Sigmoid colon (tissue), 7 donors: ENCODE measurements at places on chromosomes 11 and 22. TPM values are rescaled to one million over a fixed set of nuclear protein-coding genes. Genes with fewer than 3 reads are reported as not detected.

DNA sequence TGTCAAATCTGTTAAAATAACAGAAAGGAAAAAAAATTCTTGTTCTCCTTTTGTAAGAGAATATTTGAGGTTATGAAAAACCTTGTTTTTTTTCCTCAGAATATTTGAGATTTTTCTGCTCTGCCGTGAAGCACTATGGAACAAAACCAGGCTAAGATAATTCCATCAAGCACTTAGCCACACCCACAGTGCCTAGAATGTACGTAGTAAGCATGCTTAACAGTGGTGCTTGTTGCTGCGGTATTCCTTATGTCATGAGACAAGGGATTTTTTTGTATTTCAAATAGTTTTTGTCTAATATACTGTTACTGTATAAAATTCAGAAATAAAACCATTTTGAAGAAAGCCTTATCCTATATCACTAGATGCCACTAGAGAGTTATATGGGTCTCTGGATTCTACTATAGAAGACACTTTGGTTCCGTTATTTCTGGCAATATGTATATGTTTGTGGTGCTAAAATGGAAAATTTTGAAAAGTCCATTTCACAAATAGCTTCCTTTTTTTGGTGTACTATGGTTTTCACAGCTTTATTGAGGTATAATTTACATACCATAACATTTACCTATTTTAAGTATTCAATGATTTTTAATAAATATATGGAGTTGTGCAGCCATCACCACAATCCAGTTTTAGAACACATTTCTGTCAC is 23.7 kb downstream of the PDHX start:
- no peak for DNase-seq

GRCh38 chr11:2298795-2299761 is 2.6 kb downstream of the C11orf21 start:
- no peak for DNase-seq

DNA sequence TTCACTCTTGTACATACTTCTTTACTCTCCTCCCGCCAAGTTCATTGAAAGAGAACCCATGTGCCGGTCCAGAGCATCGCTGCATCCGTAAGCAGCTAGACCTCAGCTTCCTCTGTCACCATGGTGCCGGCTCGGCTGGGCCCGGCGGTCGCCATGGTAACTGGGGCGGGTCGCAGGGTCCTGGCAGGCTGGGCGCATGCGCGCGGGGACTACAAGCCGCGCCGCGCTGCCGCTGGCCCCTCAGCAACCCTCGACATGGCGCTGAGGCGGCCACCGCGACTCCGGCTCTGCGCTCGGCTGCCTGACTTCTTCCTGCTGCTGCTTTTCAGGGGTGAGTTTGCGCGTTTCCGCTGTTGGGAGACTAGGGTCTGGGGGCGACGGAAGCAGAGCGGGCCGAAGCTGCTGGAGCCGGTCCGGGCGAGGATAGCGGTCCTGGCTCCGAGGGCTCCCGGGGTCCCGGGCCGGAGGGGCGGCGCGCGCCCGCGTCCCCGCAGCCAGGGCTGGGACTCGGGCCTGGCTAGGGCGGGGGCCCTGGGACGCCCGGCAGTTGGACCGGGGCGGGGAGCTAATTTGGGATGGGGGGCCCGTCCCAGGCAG is at the start of gene JAM3:
JAM3 (plus strand) TSS at position 244 of the 597 bp plus-strand sequence; CDS start at position 256, 12 bp downstream.
- DNase-seq = peak; percentile 97

DNA sequence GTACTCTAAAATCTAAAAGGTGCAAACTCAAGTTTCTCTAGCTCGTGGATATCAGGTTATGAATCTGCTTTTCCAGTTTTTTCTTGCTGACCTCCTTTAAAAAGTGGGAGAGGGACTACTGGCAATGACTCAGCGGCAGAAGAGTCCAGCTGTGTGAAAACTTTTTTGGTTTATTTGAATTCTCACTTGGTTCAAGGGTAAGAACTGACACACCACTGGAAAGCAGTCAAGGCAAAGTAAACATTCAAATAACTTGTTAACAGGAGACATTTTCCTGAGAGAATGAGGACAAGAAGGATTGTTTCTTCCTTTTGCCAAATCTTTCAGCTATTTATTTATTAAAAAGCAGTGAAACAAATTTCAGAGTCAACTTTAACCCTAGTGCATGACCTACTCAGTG is 36.1 kb downstream of the CDON start:
- no peak for DNase-seq

GRCh38 chr11:60924110-60924905 is at the start of gene TMEM132A:
TMEM132A (plus strand) TSS chr11:60924460; CDS start chr11:60924634, 174 bp downstream.
- DNase-seq = no peak

The LARGE1 gene
- 74.2 TPM for total RNA-seq

The BCO2 gene
- 7.1 TPM for total RNA-seq

The VPREB1 gene
- total RNA-seq = not detected
